ENCODE measurements at places on chromosomes 12 and 14.
A peak's percentile ranks its signal among the peaks of the same experiment; 100 is the strongest.

DNA sequence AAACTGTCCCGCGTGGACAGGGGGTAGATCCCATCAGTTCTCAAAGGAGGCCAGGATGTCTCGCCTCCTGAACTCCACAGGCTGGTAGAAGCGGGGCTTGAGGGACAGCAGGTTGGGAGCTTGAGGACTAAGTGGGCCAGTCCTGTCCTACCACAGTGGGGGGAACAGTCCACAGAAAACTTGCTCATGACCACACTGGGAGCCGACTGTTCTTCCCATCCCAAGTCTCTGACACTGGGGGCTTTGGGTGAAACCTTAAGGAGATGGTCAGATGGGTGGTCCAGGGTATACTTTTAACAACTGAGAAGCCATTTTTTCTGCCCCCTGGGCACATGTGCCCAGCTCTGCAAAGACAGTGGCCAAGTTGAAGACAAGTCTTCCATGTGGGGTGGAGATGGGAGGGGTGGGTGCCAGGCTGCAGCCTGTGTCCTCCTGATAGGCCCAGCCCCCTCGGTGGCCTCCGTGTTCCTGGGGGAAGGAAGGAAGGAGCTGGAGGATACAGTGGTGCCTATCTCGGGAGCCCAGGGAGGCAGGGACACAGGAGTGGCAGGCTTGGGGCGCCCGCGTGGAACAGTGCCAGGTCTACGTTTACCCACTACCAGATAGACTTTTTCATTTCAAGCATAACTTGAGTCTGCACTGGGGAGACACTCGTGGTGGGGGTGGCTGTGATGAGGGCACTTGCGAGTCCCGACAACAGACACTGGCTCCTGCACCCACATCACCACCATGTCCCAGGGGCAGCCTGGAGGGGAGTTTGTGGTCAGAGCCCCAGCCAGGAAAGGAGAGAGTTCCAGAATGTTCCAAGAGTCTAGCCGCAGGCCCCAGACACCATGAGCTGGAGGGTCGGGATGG lies 14.7 kb downstream of the RHOF start:
- DNase-seq, result no peak

DNA sequence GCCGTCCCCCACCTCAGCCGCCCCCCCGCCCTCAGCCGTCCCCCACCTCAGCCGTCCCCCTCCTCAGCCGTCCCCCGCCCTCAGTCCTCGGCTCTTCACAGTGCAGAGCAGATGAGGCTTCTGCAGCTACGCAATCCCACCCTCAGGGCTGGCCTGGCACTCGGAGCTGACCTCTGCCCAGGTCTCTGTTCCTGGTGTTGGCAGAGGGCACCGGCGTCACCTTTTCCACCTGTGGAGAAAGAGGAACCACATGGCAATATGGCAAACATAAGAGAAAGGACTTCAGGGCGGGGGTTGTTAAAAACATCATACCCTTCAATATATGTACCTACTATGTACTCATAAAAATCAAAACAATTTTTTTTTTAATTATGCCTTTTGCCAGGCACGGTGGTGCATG lies 45.8 kb downstream of the MLXIP start:
- no peak for DNase-seq

DNA sequence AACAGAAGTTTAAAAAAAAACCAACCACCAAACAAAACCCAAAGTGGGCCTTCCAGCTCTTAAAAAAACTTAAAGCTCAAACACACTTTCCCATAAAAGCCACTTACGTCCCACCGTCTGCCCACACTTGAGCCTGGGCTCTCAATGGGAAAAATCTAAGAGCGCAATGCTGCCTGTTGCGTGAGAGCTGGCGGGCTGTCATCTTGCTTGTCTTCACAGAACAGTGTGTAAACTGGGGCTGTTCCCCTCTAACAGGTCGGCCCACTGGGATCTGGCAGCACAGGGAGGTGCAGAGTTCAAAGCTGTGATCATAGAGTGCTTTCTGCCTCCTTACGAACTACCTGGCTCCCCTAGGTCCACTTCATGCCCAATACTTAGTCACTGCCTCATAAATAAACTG lies 80.0 kb downstream of the DICER1 start:
- no peak for DNase-seq

DNA sequence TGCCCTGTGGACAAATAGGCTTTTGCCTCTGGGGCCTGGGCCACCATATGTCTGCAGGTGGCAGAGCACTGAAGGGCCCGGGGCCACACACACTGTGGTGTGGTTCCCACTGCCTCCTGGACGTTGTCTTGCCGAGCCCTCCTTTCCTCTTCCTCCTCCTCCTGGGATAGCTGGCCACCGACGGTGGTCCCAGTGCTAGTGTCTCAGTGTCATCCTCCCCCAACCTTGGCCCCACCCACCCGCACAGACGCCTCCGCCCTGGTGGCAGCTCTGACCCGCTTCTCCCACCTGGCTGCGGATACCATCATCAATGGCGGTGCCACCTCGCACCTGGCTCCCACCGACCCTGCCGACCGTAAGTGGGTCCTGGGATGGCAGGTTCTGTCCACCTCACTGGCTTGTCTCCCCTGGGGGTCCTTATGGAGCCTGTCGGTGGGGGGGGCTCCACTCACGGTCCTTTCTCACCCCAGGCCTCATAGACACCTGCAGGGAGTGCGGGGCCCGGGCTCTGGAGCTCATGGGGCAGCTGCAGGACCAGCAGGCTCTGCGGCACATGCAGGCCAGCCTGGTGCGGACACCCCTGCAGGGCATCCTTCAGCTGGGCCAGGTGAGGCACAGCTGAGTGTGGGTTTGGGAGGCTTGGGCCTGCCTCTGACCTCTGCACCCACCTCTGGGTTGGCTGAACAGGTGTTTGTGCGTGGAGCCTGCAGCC lies 23.5 kb downstream of the HIP1R start:
- DNase-seq, result no peak

DNA sequence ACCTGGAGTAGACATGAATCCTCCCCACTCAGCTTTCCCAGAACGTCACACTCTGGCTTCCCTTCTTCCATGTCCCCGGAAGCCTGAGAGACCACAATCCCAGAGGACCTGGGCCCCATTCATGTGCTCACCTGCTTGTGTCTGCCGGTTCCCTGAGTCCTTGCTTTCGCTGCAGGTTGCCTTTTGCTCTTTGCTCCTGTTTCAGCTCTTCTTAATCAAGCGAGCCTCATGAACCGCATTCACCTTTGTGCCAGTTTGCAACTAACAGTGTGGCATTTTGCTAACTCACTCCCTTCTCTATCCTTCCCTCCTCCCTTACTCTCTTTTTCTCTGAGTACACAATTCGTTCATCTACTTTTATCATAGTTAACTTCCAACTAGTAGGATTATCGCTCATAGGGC lies 23.1 kb downstream of the ENTPD5 start:
- DNase-seq, result no peak

- DNase-seq, result peak; percentile 97
Observed at GRCh38 chr12:65464930-65465329, 186.4 kb downstream of the MSRB3 start.

- DNase-seq, result no peak
Observed at GRCh38 chr12:113997365-113997764, 31.2 kb upstream of the RBM19 start.

GRCh38 chr14:24353559-24354481 lies 14.0 kb upstream of the RIPK3 start:
- DNase-seq, result peak; percentile 72

- no peak for DNase-seq
Observed at GRCh38 chr14:94887591-94887990, 117.7 kb upstream of the GSC start.

GRCh38 chr12:53500142-53500775 lies 824 bp upstream of the TARBP2 start:
- DNase-seq, result peak; percentile 93

DNA sequence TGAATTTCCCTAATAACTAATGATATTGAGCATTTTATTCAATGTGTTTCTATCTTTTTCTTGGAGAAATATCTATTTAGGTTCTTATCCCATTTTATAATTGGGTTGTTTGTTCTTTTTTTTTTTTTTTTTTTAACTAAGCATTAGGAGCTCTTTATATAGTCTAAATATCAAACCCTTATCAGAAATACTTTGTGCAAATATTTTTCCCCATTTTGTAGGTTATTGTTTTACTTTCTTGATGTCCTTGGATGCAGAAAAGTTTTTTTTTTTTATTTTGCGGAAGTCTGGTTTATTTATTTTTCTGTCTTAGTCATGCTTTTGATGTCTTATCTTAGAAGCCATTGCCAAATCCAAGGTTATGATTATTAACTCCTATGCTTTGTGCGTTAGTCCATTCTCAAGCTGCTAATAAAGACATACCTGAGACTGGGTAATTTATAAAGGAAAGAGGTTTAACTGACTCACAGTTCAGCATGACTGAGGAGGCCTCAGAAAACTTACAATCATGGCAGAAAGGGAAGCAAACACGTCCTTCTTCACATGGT lies 434.3 kb upstream of the TBX3 start:
- no peak for DNase-seq

DNA sequence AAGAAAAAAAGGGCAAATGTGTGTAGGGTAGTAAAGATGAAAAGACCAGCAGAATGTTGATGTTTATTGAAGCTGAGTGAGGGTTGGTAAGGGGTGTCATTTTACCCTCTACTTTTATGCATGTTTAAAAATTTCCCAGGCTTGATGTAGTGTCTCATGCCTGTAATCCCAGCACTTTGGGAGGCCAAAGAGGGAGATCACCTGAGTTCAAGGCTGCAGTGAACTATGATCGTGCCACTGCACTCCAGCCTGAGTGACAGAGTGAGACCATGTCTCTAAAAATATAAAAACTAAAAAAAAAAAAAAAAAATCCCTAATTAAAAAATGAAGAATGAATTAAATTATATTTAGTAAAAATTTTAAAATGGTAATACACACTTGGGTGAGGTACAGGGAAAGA lies 8.5 kb downstream of the SEL1L start:
- no peak for DNase-seq

- DNase-seq, result no peak
Observed at GRCh38 chr12:117452112-117452511, 90.7 kb upstream of the NOS1 start.

GRCh38 chr12:59118356-59118755 lies 198.1 kb upstream of the LRIG3 start:
- no peak for DNase-seq

- DNase-seq, result no peak
Observed at GRCh38 chr12:5561057-5561456, 129.1 kb downstream of the NTF3 start.

DNA sequence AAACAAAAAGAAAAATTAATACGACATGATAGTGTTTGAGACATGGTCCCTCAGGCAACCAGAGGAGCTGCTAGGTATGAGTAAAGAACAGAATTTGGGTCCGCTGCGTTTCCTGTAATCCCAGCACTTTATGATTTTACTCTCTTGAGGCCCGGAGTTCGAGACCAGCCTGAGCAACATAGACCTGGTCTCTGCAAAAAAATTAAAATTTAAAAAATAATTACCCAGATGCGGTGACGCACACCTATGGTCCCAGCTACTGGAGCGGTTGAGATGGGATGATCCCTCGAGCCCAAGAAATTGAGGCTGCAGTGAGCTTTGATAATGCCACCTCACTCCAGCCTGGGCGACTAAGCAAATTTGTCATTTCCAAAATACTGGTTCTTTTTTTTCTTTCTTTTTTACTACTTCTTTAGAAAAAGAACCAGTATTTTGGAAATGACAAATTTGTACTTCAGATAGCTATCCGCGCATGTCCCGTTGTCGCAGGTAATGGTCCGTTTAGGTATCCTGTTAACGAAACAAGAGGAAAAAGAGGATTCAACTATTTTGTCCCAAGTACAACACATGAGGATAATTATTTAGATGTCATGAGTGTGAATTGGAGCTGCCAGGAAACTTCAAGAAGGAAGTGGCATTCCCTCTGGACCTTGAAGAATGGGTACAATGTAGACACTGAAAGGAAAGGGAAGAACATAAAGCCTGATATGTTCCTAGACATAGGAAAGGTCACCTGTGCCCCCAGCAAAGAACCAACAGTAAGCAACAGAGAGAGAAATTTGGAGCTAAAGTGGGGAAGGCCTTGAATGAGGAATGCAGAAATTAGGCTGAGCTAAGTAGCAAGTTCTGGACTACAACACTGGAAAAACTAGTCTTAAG lies 1.2 kb upstream of the HECTD1 start:
- no peak for DNase-seq

DNA sequence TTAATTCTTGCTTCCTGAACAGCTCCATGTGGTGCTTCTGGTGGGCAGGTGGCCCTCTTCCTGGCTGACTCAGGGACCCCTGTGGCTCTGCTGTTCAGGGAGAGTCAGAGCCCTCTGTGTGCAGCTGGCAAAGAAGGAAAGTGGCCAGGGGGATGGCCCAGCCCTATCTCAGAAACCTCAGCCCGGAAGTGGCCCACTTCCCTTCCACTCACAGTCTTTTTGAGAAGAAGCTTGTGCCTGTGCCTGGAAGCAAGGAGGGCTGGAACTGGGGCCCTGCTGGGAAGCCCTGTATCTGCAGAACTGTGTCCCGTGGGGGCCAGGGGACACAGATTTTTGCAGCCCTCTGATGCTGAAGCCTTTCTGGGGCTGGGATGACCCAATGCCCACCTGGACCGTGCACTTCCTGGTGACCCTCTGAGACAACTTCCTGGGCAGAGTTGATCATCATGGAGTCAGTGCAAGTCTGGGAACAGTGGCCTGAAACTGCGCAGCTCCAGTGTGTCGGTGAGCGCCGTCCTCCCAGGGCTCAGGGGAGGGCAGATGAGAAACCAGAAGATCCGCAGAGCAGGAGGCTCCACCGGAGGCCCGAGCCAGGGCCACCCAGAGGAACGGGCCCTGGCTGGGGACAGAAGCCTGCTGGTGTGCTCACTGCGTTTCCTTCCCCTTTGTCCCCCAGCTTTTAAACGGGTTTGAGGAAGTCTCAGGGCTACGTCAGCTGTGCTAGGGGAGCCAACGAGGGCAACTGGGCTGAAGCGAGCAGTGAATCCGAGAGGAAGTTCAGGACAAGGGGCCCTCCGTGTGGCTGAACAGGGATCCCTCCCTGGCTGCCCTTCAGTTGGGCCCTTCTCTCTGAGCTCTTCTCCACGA lies 217.4 kb upstream of the RTL1 start:
- no peak for DNase-seq

- DNase-seq, result no peak
Observed at GRCh38 chr12:53124352-53124723, 21.1 kb downstream of the SOAT2 start.

- no peak for DNase-seq
Observed at GRCh38 chr12:131603106-131603938, 107.6 kb upstream of the SFSWAP start.

DNA sequence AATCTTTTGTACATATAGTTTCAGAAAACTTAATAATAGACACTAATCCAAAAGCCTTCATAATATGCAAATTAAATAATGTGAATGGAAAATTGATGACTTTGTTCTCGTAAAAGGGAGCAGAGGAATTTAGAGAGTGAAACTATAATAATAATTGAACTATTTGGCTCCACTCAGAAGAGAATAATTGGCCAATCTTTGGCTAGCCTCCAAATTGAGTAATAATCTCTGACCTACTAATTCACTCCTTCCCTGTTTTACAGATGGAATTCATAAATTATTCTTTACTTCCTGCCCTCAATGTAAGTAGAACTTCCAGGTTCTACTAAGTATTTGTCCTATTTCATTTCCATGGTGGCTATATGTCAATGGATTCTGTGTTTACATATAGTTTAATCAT lies 15.8 kb downstream of the TRIM9 start:
- no peak for DNase-seq

GRCh38 chr12:49868449-49868848 lies 25.5 kb upstream of the BCDIN3D start:
- DNase-seq, result no peak

- DNase-seq, result peak; percentile 55
Observed at GRCh38 chr14:71985538-71986189, 53.4 kb downstream of the RGS6 start.

Data from adipocyte (in vitro differentiated cells).